NCI-H2081 treated with DMSO at 0.1 percent for 48 hours (cell line): ENCODE measurements at places on chromosomes 3 and 15.

- DNase-seq, result no peak
Observed at GRCh38 chr3:141116721-141117120, 65.6 kb downstream of the SPSB4 start.

GRCh38 chr3:78834910-78835309 lies 932.9 kb downstream of the ROBO1 start:
- no peak for DNase-seq

GRCh38 chr3:172514678-172515077 lies 8.6 kb downstream of the TNFSF10 start:
- no peak for DNase-seq

GRCh38 chr15:39443659-39444219 lies 137.1 kb upstream of the THBS1 start:
- no peak for DNase-seq

DNA sequence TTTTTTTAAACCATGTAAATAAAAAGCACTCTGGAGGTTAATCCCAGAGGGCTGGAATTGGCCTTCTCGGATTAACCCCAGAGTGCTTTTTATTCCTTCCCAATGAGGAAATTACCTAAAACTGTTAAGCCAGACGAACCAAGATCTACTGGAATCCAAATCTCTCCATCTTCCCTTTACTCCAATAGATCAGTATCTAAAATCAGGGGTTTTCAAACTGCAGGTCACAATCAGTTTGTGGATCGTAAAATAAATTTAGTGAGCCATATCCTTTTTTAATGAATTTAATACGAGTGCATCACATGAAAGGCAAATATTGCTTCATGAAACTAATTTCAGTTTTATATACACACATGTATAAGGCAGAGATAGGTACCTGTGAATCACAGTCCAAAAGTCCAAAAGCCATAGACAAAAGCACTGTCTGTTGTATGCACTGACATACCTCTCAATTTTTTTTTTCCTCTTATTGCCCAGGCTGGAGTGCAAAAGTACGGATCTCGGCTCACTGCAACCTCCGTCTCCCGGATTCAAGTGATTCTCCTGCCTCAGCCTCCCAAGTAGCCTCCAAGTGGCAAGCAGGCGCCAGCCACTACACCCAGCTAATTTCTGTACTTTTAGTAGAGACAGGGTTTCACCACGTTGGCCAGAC lies 61.3 kb downstream of the TBL1XR1 start:
- no peak for DNase-seq
